Stimulated activated CD8-positive, alpha-beta memory T cell treated with anti-CD3 and anti-CD28 coated beads, Interleukin-4, amount 100 ng/mL, for 48 hours (primary cell): ENCODE measurements at places on chromosomes 6 and 20.

- DNase-seq, result no peak
These were observed 117.2 kb upstream of the LY86 start for GRCh38 chr6:6471276-6471675.

GRCh38 chr6:134738211-134738885, 211.6 kb downstream of the ALDH8A1 start:
- no peak for DNase-seq

DNA sequence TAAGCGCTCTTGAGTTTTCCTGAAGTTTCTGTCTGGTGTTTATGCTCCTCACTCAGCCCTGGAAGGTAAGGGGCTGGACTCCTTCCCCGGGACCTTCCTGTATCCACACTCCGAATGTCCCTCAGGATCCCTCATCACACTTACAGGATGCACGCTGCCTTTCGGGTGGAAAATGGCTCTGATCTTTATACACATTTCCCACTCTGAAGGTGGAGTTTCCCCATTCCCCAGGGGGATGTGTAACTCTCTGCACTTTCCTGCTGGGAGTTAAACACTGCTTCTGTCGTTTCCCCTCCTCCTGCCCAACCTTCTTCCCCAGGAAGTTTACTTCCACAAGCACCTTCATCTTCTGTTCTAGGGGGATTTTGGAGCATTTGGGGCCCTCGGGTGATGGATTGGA, 17.1 kb upstream of the IGF2R start:
- no peak for DNase-seq

- DNase-seq, result no peak
These were observed 3.8 kb downstream of the MUC21 start for GRCh38 chr6:30987304-30987703.

DNA sequence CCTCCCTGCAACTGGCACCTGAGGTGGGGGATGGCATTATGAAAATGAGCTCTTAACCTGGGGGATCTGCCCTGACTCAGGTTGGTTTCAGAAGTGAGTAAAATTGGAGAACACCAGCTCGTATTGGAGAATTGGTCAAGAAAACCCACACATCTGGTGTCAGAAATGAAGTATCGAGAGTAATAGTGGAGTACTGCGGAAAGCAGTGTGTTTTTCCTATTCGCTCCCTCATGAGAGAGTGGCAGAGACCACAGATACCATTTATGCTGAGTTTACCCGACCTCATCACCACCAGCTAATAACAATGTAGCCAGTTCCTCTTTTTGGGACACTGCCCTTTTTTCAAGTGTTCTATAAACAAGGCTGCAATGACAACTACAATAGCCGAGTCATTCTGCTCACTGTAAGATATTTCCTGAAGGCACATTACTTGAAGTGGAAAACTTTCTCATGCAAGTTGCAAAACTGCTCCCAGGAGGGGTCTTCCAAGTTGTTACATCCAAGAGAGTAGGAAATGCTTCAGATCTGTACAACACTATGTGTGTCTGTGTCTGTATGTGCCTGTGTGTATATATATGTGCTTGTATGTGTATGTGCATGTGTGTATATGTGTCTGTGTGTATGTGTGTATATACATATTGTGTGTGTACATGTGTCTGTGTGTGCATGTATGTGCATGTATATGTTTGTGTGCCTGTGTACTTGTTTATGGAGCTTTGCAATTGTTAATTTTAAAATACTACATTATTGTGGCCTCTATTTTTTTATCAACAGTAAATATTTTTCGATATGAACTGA, 106.0 kb upstream of the CST7 start:
- no peak for DNase-seq

GRCh38 chr6:160428818-160429619, 80.8 kb downstream of the SLC22A3 start:
- no peak for DNase-seq

GRCh38 chr6:137731600-137731959, 135.5 kb upstream of the TNFAIP3 start:
- no peak for DNase-seq

DNA sequence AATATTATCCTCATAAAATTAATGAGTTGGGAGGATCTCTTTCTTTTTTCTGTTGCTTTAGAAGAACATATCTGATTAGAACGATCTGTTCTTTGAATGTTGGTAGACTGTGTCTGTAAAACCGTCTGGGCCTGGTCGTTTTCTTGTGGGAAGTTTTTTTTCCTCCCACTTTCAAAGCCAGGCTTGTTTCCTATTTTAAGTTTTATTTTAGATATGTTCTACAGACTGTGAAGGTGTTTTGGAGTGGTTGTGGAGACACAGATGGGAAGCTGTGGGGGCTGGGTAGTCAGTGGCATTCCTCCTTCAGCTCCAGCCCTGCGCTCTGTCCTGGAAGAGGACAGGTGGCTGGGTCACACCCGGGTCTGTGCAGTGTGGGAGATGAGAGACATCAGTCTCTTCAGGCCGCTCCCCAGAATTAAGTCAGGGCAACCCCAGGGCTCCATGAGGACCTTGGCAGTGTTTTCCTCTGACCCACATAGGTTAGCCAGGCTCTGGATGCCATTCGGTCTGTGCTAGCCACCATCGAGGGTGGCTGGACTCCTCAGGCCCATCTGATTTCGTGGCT, 92.0 kb upstream of the SCP2D1 start:
- DNase-seq, result no peak

DNA sequence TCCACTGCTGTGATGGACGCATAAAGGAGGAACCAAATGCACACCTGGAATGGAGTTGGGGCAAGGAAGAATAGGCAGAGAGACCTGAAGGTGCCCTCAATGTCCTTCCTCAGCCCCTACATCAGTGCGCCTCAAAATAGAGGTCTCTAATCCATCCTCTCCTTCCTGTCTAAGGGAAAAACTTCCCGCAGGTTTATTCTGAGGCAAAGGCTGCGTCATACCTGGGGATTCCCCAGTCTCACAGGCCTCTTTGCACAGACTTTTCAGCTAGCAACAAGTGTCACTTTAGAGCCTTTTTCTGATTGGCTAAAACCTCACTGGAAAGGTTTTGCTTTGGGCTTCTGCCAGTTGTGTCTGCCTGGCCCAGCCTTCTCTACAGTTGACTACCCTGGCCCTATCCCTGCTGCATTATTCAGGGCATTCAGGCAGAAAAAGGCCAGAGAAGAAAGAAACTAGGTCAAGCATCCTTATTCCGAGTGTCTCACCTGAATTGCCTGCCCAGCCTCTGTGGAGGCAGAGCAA, 1.8 kb upstream of the HLA-DQB1 start:
- DNase-seq, result peak; percentile 48

- DNase-seq, result no peak
These were observed 6.2 kb upstream of the TGM6 start for GRCh38 chr20:2374346-2375125.

DNA sequence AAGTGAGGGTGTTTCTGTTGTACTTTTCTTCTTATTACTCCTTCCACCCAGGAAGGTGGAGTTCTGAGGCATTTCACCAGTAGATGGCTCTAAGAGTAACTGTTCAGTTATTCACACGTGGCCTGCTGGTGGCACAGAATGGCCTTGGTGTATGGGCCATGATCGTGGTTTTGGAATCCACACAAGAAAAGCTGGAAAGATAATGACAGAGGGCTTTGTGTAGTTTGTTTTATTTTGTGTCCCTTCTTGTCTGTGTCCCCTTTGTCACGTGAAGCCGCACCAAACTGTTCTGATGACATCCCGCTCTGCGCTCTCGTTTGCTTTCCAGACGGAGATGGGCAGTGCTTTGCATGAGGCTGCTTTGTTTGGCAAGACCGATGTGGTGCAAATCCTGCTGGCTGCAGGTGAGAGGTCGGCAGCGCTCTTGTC, 93.4 kb downstream of the ANKS1A start:
- no peak for DNase-seq

DNA sequence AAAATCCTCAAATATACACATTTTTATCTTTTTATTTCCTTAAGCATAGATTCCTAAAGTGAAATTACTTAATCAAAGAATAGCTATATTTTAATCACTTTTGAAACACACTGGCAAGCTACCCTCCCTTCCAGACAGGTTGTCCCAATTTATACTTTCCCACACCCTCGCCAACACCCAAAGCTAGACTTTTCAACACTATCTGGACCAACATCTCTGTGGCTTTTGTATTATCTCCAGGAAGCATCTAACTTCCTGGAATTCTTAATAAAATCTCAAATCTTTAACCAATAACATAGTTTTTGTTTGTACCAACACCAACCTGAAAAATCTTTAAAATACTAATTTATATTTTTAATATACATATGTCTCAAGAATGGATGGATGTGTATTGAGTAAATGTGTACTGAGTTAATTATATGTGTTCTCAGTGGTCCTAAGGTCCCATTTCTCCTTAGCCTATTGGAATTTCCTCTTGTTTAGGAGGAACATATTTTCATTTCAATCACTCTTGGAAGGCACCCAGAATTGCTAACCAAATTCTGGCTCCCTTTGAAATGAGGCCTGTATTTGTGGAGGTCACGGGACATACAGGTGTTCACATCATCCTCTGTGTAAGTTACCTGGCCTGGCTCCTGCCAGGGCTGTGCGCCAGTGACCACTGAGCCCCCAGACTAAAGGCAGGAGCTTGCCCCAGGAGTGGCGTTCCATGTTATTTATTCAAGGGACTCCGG, 17.4 kb upstream of the GFOD1 start:
- DNase-seq, result no peak

GRCh38 chr20:32536851-32537656, 48.1 kb downstream of the NOL4L start:
- DNase-seq, result peak; percentile 62

GRCh38 chr20:64162239-64162910, 1.9 kb upstream of the MYT1 start:
- no peak for DNase-seq

- DNase-seq, result no peak
These were observed 88.3 kb downstream of the SH3BGRL2 start for GRCh38 chr6:79719248-79719960.

GRCh38 chr6:161128680-161129196, 137.2 kb downstream of the MAP3K4 start:
- peak; percentile 47 for DNase-seq

- DNase-seq, result no peak
These were observed 35.2 kb downstream of the RAB22A start for GRCh38 chr20:58344741-58345140.

DNA sequence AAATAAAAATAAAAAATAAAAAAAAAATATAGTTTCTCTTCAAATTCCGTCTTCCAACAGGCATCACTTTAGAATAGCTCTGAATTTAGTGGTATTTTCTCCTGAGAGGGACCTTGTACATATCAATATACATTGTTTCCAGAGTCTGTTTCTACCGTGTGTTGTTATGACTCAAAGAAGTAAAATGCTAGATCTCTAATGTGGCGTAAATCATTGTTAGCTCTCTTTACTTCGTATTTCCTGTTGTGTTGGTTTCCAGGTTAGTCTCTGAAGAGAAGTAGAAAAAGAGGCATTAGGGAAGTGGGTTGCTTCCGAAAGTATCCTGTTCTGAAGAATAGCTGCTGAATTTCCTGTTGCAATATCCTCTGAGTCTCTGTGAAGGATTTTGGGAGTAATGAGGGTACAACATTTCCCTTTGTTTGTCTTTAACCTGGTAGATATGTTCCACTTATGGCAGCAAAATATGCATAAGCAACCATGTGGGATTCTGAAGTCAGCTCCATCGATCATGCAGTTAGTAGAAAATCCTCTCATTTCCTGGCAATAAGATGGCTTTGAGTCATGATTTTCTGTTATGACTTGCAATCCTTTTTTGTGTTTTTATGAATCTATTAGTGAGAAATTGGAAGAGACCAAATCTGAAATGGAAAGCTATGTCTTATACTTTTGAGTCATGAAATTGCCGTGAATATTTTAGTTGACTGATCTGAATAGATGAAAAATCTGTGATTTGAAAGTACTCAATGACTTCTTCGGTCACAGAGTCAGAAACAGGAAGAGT, 42.0 kb upstream of the MCHR2 start:
- no peak for DNase-seq

- no peak for DNase-seq
These were observed 251.1 kb downstream of the PHACTR1 start for GRCh38 chr6:12967686-12968085.

GRCh38 chr6:5174244-5174643, 86.5 kb downstream of the LYRM4 start:
- peak; percentile 57 for DNase-seq

- DNase-seq, result no peak
These were observed 226.5 kb upstream of the CDH4 start for GRCh38 chr20:61025536-61025935.

GRCh38 chr6:25535632-25536225, 116.3 kb upstream of the SCGN start:
- DNase-seq, result no peak

DNA sequence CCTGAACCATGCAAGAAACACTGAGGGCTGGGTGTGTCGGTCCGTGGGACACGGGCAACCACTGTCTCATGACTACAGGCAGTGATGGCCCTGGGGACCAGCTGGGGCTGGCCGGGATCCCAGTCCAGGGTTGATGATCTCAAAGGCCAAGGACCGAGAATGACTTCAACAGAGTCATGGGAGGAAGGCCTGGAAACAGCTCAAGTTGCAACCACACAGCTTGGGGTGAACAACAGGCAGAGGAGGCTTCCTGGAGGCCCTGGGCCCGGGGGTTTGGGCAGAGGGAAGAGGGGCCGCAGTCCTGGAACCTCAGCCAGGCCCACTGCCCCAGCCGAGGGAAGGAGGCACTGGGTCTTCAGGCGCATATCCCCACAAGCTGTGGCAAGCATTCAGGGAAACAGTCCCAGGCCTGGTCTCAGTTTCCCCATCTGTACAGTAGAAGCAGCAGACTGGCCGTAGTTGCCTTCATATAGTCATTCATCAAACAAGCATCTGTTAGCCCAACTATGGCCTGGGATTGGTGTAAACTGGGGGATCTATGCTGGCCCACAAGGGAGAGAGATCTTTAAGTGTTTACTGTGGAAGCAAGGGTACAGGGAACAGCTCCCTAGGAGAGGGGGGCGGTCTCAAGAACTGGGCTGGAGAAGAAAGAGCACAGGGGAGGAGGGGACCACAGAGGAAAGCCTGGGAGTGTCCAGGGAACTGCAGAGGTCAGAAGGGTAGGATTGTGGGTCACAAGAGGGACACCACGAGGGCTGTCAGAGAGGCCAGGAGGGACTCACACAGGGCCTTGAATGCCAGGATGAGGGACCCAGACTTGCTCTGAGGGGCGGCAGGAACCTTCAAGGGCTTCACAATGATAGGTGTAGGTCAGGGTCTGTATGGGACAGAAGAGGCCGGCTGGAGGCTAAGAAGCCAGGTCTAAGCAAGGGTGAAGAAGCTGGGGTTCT, 2.1 kb downstream of the MYL9 start:
- DNase-seq, result no peak

DNA sequence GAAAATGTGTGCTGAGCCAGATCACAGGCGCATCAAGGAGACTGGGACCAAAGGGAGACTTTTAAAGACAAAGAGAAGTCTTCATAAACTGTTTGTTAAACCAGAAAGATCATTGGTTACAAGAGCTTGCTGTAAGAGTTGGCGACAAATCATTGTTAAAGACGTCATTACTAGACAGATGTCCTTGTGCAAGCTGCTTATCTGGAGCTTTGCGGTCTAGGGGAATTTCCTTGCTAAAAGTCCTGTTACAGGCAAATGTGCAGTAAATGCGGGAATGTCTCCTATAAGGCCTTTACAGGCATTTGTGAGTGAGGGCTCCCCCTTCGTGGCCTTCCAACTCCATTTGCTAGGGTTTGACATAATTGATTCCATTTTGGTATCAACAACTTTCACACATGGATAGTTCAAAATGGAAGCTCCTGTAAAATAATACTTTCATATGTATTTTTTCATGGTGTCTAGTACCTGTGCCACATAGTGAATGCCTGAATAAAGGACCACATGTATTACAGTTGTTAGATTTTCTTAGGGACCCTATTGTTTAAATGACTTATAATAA, 362.4 kb downstream of the UTRN start:
- no peak for DNase-seq
